ENCODE measurements at places on chromosomes 4 and X.
A peak's percentile ranks its signal among the peaks of the same experiment; 100 is the strongest.

GRCh38 chr4:55866973-55867574 is 13.6 kb downstream of the EXOC1 start:
- DNase-seq, result peak; percentile 63

DNA sequence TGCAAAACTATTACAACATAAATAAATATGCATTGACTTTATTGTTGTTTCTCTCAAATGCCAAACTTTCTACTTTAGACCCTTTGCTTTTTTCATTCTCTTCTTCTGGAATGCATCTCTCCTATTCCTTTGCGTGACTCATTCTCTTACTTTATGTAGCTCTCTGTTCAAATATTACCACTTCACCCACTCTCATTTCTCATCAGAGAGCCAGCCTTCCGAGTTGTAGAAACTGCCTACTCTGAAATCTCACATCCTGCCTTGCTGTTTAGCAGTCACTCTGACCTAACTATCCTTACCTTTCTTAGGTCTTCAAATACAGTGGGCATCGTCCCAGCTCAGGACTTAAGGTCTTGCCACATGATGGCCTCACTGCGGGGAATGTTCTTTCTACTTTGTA is 143.5 kb downstream of the GALNTL6 start:
- DNase-seq, result no peak

DNA sequence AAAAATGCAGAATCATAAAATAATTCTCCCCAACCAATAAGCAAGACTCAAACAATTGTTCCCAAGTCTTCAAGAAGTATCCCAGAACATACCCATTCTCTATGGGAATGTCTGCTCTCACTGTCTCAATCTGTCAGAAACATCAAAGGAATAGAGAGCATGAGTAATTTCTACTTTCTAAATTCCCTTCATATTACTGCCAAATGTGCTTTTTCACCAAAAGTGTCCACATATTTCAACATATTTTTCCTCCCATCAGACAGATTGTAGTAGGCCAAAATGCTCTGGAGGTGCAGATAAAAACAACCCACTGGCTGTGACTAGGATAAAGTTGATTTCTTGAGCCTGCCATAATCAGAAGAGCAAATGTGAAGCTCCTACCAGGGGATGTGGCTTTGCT is 692.0 kb upstream of the FAM241A start:
- no peak for DNase-seq

DNA sequence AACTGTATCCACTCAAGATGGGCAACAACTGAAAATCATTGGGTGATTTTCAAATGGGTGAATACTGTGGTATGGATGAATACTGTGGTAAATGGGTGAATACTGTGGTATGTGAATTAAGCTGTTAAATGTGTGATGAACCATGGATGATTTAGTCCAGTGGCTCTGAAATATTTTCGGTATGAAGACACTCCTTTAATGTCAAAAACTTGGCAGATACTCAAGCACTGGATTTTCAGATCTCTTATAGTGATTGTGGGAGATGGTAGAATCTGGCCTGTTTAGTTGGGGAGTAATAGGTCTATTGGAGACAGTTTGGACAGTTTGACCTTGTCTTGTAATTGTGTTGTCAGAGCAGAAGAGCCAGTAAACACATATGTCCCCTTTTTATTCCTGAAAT is 45.7 kb downstream of the SSX7 start:
- no peak for DNase-seq

GRCh38 chrX:22087011-22087557 is 55.0 kb downstream of the PHEX start:
- no peak for DNase-seq

GRCh38 chr4:80307774-80308465 is 27.6 kb upstream of the CFAP299 start:
- peak; percentile 78 for DNase-seq

GRCh38 chr4:186497043-186497442 is 58.3 kb downstream of the MTNR1A start:
- DNase-seq, result no peak

DNA sequence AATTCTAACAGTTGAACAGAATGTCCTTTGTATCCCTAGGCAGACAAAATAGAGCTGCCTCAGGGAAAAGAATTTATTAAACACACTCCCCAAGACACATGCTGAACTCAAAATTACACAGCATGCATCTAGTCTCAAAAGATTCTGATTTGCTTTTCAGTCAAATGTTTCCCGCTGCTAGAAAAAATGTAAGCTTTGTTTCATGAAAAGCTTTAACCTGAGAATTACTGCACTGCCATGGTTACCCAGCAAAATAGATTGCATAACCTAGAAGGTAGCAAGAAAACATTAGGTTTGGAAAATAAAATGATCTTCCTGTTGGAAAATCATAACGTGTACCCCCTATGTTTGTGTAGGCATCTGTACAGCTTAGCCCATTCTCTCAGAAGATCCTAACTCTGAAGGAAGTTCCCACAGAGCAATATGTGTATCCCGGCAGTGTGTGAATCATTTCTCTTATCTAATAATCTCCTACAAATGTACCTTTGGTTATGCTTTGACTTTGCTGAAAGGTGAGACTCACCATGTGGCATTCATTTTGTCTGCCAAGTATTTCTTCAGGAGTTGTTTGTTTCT is 646.9 kb downstream of the STPG2 start:
- DNase-seq, result no peak

DNA sequence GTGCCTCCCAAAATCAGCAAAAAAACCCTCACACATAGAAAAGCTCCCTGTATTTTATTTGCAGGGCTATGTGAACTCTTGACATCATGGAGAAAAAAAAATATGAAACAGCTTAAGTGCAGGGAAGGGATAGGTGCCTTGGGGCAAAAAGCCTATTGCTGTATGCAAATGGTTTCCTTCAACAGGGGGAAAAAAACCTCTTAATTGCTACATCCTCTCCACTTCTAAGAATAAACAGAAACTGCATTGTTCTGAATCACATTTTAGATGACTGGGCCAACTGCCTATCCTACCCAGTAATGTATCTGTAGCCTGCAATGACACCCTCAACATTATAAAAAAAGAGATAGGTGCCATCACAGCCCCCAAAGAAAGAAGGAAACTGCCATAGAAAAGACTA is 229.4 kb upstream of the GALNTL6 start:
- no peak for DNase-seq

DNA sequence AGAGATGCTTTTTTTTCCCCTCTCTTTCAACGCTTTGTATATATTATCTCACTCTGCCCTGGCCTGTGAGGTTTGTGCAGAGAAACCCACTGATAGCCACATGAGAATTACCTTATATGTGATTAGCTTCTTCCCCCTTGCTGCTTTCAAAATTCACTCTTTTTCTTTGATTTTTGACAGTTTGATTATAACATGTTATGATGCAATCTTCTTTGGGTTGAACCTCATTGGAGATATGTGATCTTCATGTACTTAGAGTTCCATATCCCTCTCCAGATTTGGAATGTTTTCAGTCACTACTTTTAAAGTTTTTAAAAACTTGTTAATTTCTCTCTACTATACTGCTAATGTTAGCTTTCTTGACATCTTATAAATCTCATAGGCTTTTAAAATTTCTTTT is 479.5 kb upstream of the AGA start:
- DNase-seq, result no peak

- DNase-seq, result peak; percentile 97
Observed at GRCh38 chrX:1391707-1392375, at the start of gene SLC25A6. Gene SLC25A6 (minus strand): TSS chrX:1392113. CDS start chrX:1392009, 104 bp downstream.
